ENCODE measurements at places on chromosomes 1 and 21. TPM values are rescaled to one million over a fixed set of nuclear protein-coding genes. Genes with fewer than 3 reads are reported as not detected.

The TRNP1 gene
- 2.5 TPM for total RNA-seq

The TLCD4 gene
- 28.3 TPM for total RNA-seq

The VSIG8 gene
- total RNA-seq = not detected

The RNU1-4 gene
- 2,517 TPM for total RNA-seq

The ANXA9 gene
- total RNA-seq = 0.40 TPM

The CBS gene
- 14.7 TPM for total RNA-seq

The SMYD3 gene
- 16.2 TPM for total RNA-seq

The EFHD2 gene
- total RNA-seq = 160 TPM

The PIK3CD gene
- 3.5 TPM for total RNA-seq

The PRKCZ gene
- 50.4 TPM for total RNA-seq

The IVL gene
- not detected for total RNA-seq

The AK5 gene
- total RNA-seq = 1.1 TPM

The LRRC42 gene
- total RNA-seq = 24.8 TPM

The SEC16B gene
- 2.8 TPM for total RNA-seq

The TNFRSF9 gene
- 0.17 TPM for total RNA-seq

The LINGO4 gene
- 0.13 TPM for total RNA-seq

The CHI3L1 gene
- 0.61 TPM for total RNA-seq

The TMEM200B gene
- 3.3 TPM for total RNA-seq

The RPS6KA1 gene
- 174 TPM for total RNA-seq

The MTARC1 gene
- total RNA-seq = 37.0 TPM

The CNKSR1 gene
- 46.8 TPM for total RNA-seq

The CNR2 gene
- 0.12 TPM for total RNA-seq

The PRAMEF5 gene
- not detected for total RNA-seq

The NCF2 gene
- 2.5 TPM for total RNA-seq

The AADACL4 gene
- not detected for total RNA-seq

The SLAMF1 gene
- 0.69 TPM for total RNA-seq

The LIN9 gene
- 7.1 TPM for total RNA-seq

The SPRR1A gene
- not detected for total RNA-seq

The FCRL3 gene
- 0.49 TPM for total RNA-seq

The FOXD2 gene
- total RNA-seq = 22.5 TPM

The NBPF20 gene
- total RNA-seq = 3.3 TPM

The FAM167B gene
- 4.2 TPM for total RNA-seq

The ABCG1 gene
- total RNA-seq = 60.0 TPM

The BGLAP gene
- 1.2 TPM for total RNA-seq

The OR2AK2 gene
- not detected for total RNA-seq

The SLC45A1 gene
- total RNA-seq = 0.27 TPM

All from colonic mucosa (tissue), 4 donors.